Renal pelvis (tissue), 12 donors: ENCODE measurements at places on chromosomes 7 and 10.

DNA sequence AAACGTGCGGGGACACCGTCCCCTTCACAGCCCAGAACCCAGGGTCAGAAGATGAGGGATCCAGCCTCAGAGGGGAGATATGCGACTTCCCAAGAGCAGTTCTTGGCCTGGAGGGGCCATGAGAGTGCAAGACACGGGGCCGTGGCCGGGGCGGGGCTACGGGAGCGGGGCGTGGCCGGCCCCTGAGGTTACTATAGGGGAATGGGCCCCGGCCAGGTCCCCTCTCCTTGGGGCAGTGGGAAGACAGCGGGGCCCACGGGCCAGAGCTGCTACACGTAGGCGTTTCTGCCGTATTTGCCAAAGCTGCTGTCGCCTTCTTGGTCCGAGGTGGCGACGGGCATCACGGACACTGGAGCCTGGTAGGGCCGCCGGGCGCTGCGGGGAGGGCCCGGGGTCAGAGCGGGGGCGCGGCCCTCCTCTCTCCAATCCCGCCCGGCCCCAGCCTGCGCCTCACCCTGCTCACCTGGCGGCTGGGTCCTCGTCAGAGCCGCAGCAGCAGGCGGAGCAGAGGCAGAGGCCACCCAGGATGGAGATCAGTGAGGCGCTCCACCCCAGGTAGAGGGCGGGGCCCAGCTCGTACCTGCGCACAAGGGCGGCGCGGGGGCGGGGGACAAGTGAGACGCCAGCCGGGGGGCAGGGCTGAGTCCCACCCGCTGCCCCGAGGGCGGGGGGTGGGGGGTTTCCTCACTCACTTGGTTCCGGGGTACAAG lies 5.3 kb downstream of the CLDN15 start:
- DNase-seq: no peak

DNA sequence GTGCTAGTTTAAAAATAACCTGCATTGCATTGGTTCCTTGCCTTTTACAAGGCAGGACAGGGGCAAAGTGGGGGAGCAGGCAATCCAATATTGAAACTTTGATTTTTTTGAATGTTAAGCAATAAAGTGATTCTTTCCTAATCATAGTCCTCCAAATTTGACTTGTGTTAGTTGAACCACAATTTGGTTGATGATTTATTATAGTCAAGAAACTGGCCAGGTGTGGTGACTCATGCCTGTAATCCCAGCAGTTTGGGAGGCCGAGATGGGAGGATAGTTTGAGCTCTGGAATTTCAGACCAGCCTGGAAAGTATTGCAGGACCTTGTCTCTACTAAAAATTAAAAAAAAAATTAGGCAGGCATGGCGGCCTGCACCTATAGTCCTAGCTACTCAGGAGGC lies 27.9 kb upstream of the ABLIM1 start:
- DNase-seq: no peak

DNA sequence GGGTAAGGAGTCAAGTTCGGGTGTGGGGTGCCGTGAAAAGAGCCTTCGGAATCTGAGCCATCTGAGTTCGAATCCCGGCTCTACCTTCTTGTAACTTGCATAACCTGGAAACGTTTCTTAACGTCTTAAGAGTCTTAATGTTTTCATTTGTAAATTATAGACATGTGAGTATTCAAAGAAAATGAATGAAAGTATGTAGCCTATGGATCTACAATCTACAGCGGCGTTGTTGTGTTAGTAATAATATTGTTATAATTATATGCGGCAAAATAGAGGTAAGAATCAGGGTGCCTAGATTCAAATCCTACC lies 559 bp downstream of the VTI1A start:
- DNase-seq: no peak

DNA sequence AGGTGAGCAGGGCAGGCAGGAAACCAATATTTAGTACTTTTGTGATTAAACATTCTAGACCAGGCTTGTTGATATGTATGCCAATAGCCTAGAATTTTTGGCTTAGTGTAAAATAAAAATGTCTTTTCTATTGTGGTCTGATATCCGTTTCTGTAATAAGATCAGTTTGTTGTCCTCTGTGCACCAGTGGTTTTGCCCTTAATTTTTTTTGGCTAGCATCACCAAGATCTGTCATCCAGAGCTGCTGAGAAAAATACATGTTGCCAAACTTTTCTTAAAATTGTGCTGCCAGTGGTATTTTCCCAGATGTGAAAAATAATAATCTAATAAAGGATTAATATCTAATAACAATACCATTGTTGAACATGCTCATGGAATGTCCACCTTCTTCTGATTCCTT lies 115.6 kb downstream of the TWIST1 start:
- DNase-seq: no peak

GRCh38 chr7:87598234-87599009 lies 2.3 kb downstream of the ABCB1 start:
- DNase-seq: no peak

DNA sequence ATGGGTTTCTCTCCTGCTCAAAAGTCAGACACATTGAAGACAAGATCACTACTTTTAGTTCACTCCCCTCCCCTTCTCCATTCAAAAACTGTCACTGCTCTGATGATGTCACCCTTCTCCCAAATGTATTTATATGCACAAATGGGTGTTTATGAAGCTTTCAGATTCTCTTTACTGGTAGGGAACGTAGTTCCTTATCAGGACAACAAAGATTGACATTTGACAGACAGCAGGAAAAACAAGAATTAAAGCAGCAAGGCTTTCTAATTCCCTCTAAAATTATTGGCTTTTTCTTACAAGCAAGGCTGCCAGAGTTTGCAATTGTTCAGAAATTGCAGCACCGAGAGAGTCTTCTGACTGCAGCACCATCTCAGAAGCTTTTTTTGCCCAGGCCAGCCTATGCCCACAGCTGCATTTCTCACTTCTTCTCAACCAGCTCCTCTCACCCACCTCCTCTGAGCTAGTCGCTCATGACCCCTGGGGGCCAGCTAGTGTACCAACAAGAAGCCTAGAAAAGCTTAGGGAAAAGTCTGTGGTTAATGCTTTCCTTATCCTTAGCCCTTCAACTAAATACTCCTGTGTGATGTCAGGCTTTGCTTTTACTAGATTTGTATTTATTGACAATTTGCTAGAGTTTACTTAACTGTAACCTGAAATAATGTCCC lies 265.1 kb downstream of the HTR7 start:
- DNase-seq: peak; percentile 29

DNA sequence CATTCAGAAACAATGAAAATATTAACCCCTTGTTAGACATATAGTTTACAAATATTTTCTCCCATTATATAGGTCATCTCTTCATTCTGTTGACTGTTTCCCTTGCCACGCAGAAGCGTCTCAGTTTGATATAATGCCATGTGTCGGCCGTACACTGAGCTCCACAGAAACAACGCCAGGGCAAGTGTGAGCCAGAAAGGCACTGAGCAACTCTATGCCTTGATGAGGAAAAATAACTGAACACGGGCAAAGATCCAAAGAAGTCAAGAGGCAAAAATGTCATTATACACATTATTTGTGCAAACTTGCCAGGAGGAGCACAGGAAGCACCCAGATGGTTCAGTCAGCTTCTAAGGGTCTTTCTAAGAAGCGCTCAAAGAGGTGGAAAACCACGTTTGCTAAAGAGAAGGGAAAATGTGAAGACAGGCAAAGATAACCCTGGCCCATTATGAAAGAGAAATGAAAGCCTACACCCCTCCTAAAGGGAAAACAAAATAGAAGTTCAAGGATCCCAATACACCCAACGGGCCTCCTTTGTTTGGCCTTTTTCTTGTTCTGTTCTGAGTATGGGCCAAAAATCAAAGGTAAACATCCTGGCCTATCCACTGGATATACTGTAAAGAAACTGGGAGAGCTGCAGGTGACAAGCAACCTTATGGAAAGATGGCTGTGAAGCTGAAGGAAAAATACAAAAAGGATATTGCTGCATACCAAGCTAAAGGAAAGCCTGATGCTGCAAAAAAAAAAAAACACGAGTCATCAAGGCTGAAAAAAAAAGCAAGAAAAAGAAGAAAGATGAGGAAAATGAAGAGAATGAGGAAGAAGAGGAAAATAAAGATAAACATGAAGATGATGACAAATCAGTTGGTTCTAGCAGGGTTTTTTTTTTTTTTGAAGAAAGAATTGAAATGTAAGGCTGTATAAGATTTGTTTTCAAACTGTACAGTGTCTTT lies 15.5 kb downstream of the ARHGAP12 start:
- DNase-seq: no peak

- no peak for DNase-seq
Observed at GRCh38 chr10:132532749-132533560, 4.6 kb upstream of the INPP5A start.

- DNase-seq: no peak
Observed at GRCh38 chr10:22427101-22427500, 81.8 kb downstream of the SPAG6 start.

DNA sequence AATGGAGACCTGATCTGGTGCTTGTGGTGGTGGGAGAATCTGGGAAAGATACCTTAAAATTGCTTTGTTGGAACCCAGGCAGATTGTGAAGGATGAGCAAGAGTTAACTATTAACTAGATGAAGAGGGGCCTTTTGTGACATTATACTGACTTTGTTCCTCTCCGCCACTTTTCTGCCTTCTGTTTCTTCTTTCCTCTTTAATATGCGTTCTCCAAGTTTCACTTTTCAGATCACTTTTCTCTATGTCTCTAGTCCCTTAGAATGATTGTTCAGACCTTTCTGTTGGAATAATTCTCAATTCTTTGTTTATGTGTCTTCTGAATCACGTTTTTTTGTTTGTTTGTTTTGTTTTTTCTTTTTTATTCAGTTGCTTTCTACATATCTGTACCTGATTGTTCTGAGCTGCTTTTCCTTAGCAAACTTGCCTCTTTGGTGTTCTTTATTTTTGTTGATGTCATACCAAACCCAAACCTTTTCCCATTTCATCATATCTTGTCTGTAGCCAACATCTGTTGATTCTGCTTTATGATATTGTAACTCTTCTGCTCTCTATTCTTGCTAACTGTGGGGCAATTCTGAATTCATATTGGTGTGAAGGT lies 2.8 kb downstream of the BMPR1A start:
- no peak for DNase-seq

GRCh38 chr10:22665329-22665728 lies 49.0 kb downstream of the PIP4K2A start:
- DNase-seq: no peak

DNA sequence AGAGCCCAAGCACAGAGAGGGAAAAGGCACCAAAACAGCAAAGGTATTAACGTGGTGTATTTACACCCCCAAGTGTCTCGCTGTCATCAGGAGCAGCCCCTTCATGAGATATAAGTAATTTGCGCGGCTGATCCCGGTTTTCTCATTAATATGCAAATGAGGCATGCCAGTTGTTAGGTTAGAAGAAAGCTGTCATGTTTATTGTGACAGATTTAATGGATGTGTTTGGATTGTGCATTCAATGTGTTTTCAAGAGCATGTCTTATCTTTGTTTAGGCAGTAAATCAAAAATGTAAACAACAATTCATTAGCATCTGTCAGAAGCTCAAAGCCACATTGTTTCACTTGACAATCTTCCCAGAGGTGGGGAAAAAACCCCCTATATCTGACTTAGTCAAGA lies 56.5 kb upstream of the CTBP2 start:
- no peak for DNase-seq

GRCh38 chr7:26593393-26593792 lies 271.0 kb downstream of the SKAP2 start:
- DNase-seq: no peak

GRCh38 chr7:74094224-74095101 lies 10.9 kb downstream of the LIMK1 start:
- peak; percentile 65 for DNase-seq

GRCh38 chr10:74586088-74586585 lies 240.3 kb upstream of the KAT6B start:
- DNase-seq: no peak

DNA sequence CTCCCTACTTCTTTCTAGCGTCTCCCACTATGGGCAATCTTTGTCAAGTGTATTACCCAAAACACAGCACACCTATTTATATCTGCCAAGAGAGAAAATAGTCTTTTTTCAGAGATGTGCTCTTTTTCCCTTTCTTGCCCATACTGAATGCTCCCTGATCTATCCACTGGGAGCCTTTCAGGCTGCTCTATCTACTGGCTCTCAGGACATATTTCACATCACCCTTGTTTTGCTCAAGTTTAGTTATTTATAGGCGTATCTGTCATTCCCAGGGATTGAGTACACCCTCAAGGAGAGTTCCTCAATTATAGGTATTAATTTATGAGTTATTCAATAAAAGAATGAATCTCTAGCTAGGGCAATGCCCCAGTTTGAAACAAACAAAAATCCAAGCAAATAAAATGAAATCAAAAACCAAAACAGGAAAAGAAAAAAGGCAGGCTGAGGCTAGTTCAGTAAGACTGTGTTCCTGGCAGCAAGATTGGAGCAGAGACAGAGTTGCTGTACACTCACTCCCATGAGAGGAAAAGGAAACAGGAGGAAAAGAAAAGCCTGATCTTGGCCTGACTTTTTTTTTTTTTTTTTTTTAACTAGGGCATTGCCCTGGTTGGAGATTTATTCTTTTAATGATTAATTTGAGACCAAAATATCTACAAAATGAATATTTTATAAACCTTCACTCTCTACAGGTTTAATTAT lies 665.9 kb upstream of the PCDH15 start:
- no peak for DNase-seq

DNA sequence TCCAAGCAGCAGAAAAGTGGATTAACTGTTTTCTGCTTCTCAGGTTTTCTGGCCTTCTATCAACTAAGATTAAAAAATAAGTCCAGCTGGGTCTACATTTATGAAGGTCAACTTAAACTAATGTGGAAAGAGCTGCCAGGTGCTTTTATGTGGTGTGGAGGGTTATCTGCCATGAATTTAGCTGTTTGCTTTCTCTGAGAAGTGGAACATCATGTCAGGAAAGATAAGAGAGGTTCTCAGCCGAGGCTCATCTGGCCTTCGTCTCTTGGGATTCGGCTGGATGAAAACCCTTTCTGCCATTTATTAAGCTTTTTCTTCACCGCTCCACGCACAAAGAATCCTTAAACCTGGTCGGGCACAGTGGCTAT lies 5.5 kb downstream of the PTPRN2 start:
- no peak for DNase-seq

DNA sequence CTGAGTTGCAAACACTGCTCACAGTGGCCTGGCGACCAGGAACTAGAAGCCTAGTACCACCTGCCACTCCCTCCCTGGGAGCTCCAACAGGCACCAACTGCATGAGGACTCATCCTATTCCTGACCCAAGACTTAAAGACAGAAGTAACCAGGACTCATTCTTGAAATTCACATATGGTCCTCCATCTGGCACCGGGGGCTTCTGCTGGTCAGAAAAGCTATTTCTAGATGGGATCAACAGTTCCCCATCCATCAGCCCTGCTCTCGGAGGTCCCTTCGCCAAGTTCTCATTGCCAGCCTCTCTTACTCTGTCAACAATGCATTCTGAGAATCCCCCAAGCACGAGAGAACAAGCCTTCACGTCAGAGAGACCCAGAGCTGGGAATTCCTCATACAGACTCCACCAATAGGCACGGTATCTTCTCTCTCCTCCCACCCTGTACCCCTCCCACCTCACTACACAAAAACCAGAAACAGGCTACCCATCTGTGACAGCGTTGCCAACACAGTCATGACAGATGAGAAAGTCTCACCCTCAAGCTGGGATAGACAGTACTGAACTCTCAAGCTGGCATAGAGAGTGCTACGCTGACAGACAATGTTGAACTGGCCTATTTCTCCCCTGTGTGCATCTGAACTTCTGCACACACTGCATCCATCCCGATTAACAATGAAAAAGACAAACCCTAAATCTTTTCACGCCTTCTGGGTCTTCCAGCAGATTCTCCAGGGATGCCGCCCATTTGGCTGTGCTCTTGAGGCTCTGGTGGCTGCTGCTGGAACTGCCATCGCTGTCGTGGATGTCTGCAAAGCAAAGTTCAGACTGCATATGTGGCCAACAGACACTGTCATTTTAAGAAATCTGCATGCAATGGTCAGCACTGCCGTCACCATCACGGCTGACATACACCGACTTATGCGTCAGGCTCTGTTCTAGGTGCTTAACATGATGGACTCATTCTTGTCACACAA lies 15.6 kb downstream of the RGS10 start:
- no peak for DNase-seq
